Hematopoietic multipotent progenitor cell treated with erythropoietin and hydrocortisone succinate and interleukin-3 and kit ligand, for 17 days (in vitro differentiated cells): ENCODE measurements at places on chromosomes 11 and 22.
A peak's percentile ranks its signal among the peaks of the same experiment; 100 is the strongest.

DNA sequence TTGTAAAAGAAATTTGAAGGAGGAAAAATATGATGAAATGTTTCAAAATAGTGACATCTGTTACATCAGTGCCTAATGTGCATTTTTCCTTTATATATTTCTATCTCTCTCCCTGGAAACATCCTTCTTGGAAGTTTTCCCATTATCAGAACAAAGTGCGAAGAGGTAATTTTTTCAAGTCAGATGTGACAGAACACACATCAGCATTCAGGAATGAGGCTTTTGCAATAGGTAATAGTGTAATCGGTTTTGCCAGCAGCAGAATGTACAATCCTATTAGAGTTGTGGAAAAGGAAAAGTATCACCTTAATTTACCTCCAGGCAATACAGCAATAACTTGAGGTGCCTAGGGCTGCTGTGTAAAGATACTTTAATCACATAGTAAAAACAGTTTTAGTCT lies 275.8 kb downstream of the FAT3 start:
- no peak for DNase-seq

DNA sequence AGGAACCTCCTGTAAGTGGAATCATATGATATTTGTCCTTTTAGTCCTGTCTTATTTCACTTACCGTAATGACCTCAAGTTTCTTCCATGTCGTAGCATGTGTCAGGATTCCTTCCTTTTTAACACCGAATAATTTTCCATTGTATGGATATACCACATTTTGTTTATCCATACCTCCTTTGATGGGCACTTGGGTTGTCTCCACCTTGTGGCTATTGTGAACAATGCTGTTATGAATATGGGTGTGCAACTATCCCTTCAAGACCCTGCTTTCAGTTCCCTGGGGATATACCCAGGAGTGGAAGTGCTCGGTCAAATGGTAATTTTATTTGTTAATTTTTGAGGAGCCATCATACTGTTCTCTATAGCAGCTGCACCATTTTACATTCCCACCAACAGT lies 244.9 kb upstream of the BLID start:
- no peak for DNase-seq

DNA sequence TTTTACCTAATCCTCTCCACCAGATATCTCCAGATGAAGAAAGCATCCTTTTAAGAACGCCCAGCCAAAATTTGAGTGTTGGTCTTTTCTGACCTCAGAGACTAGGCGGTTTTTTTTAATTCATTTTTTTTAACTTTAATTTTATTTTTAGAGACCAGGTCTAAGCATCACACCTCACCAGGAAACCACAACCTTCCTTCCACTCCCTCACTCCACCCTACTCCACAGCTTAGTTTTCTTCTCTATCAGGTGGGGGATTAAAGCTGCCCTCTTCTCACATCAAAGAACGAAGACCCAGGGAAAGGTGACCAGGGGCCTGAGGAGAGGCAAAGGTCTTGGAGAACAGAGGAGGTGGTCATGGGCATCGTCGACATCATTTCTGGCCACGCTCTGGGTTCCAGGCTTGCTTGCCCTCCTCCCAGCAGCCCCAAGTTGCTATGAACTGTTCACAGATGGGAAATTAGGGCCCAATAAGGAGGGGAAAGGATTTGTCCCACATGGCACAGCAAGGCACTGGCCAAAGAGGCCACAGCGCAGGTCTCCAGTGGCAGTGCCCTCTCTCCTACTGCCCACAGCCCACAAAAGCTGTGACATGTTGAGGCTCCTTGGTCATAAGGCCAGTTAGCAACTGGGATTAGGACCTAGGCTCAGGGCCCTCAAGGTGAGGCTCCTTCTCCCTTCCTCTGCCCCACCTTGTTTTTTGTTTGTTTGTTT lies 1.4 kb upstream of the PEX16 start:
- DNase-seq, result no peak

- DNase-seq, result no peak
Observed at GRCh38 chr22:49497266-49497665, 330.4 kb downstream of the BRD1 start.

GRCh38 chr11:120523196-120523595 lies 11.6 kb downstream of the GRIK4 start:
- DNase-seq, result no peak

- DNase-seq, result no peak
Observed at GRCh38 chr11:70538641-70539359, 140.5 kb downstream of the CTTN start.

DNA sequence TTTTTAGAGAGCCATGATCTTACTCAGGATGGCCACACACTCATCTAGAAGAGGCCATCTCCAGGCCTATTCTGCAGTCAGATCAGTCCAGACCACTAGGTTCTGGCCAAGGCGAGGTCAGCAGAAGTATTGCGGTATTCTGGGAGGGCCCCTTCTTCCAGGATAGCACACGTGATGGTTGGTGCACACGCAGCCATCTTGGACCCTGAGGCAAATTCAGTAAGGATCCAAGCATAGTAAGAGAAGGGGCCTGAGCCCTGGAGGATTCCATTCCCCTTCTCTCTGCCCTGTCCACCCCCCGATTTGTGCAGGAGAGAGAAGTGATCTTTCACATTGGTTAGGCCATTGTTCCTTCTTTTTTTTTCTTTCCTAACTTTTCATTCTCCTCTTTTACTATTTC lies 957.9 kb downstream of the BRD1 start:
- DNase-seq, result no peak

DNA sequence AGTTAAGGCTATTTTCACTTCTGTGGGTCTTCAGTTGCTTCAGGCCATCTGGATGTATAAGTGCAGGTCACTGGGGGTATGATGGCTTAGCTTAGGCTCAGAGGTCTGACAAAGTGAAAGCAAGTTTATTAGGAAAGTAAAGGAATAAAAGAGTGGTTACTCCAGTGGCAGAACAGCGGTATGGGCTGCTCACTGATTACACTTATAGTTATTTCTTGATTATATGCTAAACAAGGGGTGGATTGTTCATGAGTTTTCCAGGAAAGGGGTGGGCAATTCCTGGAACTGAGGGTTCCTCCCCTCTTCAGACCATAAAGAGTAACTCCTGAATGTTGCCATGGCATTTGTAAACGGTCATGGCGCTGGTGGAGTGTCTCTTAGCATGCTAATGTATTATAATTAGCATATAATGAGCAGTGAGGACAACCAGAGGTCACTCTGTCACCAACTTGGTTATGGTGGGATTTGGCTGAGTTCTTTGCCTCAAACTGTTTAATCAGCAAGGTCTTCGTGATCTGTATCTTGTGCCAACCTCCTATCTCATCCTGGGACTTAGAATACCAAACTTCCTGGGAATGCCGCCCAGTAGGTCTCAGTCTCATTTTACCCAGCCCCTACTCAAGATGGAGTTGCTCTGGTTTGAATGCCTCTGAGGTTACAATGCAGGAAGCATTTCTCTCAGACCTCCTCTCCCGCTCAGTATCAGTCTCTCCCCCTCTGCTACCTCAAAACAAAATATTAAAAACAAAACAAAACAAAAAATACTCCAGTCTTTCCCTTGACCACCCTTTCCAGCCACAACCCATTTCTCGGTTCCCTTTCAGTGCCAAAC lies 106.6 kb upstream of the SLC22A12 start:
- DNase-seq, result no peak

GRCh38 chr22:48828688-48829087 lies 999.0 kb downstream of the BRD1 start:
- no peak for DNase-seq

DNA sequence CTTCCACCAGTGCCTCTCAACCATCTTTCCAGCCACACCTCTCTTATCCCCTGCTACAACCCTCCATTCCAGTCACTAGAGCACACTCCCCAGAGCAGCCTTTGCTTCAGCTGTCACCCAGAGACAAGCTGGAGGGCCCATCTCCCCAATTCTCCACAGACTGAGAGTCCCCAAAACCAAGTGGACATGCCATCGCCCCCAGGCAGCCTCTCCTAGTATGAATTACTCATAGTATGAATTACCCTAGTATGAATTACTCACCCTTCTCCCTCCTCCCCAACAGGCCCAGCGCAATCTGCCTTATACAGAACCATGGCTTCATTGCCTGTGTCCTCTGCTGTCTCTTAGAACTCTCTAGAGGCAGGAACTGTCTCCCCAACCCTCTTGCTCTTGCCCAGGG lies 24.8 kb downstream of the MYH9 start:
- peak; percentile 58 for DNase-seq

- DNase-seq, result no peak
Observed at GRCh38 chr11:78914503-78914902, 339.8 kb upstream of the NARS2 start.

GRCh38 chr11:29343465-29344333 lies 673.1 kb downstream of the KCNA4 start:
- peak; percentile 24 for DNase-seq

- no peak for DNase-seq
Observed at GRCh38 chr22:17358415-17358814, 10.8 kb upstream of the CECR2 start.

GRCh38 chr22:23458663-23459541 lies 121.2 kb downstream of the IGLL1 start:
- no peak for DNase-seq

DNA sequence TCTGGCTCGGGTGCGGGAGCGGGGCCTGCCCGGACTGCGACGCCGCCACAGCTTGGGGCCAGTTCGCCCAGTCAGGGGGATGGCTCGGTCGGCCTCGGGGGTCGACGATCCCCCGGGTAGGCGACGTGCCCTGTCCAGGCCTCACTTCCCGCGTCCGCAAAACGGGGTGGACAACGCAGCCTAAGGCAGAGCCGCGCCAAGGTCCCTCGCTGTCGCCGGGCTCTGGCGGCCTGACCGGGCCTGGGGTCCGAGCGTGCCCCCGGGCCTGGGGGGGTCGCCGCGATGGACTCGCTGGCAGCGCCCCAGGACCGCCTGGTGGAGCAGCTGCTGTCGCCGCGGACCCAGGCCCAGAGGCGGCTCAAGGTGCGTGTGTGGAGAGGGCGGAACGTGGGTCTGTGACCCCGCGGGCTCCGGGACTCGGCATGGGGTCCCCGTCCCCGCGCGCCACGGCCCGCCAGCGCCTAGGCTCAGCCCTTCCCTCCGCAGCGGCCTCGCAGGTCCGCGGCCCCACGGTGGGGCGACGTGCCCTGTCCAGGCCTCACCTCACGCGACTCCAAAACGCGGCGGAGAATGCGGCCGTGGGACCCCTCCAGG lies 4.2 kb downstream of the SEPTIN5 start:
- DNase-seq, result no peak

DNA sequence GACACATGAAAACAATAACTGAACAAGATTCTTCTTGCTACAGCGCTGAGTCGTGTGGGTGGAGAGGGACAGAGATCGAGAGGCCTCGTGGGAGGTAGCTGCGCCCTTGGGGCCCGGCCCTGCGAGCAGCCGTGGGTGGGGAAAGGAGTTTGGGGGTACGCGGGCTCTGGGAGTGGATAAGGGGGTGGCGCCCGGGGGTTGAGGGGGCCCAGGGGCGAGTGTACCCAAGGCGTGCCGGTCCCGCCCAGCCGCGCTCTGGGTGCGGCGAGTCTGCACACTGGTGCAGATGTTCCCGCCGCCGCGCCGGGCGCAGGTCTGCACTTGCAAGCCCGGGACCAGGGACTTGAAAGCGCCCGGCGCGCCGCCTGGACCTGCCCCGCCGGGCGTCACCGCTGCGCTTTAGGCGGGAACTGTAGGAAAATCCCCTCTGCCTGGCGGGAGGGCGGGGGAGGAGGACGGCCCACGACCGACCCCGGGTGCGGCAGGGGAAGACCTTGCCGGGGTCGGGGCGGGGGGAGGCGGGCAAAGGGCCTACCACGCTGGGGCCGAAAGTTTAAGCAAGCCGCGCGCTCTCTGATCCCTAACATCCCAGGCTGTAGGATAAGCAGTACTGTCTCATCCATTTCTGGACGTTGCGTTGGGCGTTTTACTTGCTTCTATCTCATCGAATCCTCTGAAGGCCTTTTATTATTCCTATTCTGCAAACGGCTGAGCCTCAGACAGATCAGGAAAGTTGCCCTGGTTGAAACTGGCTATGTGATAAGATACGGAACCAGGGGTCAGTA lies 1.4 kb upstream of the KREMEN1 start:
- peak; percentile 72 for DNase-seq

DNA sequence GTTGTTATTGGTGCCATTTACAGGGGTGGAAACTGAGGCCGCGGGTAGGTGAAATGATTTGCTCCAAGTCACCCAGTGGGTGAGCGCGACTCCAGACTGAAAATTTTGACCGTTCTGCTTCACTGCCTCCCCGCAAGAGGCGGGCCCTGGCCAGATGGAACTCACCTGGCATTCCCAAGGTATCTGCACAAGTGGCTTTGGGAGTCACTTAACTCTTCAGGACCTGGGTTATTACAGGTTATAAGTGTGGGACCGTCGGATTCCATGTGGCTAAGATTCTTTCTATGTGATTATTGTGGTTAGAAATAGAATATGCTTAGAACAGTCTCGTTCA lies 598 bp downstream of the CABIN1 start:
- DNase-seq, result no peak

DNA sequence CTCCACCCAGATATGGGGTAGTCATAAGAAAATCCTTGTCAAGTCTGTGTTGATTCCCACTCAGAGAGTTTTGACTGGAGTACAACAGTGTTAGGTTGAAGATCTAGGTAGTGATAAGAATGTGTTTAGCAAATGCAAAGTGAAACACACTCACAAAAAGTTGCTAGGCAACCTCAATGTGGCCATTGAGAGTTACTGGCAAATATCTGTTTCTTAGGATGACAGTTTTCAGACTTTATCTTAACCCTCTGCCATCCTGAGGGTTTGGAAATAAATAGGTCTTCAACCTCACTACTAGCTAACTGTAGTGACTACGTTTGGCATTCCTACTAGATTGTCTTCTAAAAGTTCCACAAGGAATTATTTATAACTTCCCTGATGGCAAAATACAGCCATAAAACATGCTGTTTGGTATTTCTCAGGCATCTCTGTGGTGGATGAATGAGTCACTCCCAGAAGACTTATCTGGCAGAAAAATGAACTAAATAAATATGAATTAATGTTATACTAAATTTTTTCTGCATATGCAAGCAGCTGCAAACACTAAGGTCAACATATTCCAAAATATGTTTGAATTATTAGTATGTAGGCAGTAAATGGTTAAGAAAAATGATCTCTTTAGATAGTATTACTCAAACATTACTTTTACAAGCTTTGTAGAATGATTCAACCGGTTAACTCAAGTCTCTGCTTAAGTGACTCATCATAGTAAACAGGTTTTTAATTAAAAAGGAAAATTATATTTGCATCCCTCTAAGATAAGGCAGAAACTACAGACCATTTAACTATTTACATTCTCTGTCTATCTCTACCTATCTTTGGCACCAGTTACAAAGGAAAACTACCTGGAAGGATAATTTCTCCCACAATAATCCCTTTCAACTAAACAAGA lies 17.1 kb upstream of the SYTL2 start:
- no peak for DNase-seq

DNA sequence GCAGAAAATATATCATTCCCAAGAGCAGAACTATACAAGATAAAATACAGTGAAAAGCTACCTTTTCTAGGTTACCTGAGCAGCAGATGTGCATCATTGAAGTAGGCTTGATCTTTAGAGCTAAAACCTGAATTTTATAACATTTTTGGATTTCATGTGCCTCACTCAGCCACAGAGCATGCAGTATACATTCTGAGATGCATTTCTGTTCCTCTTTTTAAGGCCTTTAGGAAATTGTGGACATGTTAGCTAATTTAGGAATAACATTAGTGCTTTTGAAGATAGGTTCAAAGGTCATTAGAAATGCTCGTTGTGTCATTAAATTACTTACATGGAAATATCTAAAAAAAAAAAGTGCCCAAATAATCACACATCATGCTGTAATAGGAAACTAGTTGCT lies 230.6 kb upstream of the PDGFD start:
- no peak for DNase-seq
